Activated naive CD4-positive, alpha-beta T cell treated with anti-CD3 and anti-CD28 coated beads, Interleukin-2, amount 10 ng/mL, durations not matched to agents 7 days and 5 days (primary cell): ENCODE measurements at places on chromosomes 3 and 15.

- DNase-seq, result no peak
These were observed 451.6 kb upstream of the SEMA6D start for GRCh38 chr15:47265686-47266085.

DNA sequence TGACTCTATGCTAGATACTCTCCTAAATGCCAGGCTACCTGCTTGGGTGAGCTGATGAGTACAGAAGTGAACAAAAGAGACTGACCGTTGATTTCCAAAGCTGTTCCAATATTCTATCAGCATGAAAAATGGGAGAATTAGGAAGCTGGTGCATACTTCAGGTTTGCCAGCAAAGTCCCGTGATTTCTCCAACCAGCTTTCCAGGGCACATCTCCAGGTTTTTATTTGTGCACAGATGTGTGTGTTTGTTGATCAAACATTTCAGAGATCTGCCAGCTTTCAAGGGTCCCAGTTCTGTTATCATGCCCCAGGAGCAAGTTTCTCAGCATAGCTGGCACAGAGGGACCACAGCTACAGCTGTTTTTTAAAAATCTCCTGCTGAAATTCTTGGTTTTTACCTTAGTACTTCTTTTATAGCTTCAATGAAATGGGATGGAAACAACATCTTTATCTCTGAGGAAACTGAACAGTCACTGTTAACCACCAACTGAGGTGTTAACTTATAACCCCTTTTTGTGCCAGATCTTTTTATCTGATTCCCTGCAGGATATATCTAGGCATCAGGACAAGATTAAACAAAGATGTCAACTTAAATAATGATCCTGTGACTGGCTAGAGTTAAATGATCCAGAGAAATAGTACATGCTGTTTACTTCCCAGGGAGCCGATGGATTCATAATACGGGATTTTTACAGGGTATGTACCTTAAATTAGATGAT is 380.8 kb downstream of the GRM7 start:
- no peak for DNase-seq

GRCh38 chr15:70526221-70526973 is 237.0 kb downstream of the UACA start:
- no peak for DNase-seq

- no peak for DNase-seq
These were observed 3.1 kb upstream of the HLTF start for GRCh38 chr3:149089395-149089794.

DNA sequence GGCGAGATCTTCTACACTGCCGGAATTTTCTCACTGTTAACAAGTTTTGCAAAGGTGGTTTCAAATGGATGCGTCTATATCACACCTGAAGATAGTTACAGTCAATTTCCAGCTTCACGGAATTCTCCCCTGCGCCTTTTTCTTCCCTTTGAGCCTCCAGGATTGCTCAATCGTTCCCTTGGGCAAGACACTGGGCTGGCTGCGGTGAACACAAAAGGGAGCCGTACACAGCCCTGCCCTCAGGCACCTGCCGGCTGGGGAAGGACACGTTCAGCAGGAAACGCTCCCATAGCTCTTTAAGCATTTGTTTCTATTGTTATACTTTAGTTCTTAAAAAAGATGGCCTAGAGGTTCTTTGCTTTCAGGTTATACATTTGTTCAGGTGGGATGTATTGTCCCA is 85.7 kb downstream of the C3orf70 start:
- no peak for DNase-seq

- DNase-seq, result no peak
These were observed 7.8 kb downstream of the LINGO1 start for GRCh38 chr15:77624868-77625267.

- no peak for DNase-seq
These were observed 321.6 kb upstream of the CHRM5 start for GRCh38 chr15:33646744-33647143.

DNA sequence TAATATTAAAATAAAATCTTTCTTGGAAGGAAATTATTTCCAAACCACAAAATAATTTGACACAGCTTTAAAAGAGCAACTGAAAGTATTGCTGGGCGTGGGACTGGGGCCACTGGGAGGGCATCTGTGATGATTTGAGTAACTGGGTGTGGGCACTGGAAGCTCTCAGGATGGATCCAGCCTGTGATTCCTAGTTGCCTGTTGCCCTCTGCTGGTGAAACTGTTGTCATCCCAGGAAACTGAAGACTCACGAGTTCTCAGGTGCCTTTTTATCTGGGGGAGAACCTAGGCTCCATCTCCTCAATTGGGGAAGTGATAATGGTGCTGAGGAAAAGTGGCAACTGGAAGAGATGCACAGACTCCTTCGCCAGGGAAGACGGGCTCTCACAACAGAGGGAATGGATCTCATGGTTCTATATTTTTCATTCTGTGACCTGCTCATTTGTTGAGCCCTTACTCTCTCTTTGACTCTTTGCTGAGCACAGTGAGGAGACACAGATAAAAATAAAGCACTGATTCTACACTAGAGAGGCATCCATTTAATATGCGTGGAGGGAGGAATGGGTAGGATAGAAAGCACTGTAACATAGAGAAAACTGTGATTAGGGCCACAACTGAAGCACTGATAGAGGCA is 61.6 kb downstream of the TPRG1 start:
- DNase-seq, result peak; percentile 29

- no peak for DNase-seq
These were observed 89.3 kb downstream of the CCNL1 start for GRCh38 chr3:157070678-157070999.

DNA sequence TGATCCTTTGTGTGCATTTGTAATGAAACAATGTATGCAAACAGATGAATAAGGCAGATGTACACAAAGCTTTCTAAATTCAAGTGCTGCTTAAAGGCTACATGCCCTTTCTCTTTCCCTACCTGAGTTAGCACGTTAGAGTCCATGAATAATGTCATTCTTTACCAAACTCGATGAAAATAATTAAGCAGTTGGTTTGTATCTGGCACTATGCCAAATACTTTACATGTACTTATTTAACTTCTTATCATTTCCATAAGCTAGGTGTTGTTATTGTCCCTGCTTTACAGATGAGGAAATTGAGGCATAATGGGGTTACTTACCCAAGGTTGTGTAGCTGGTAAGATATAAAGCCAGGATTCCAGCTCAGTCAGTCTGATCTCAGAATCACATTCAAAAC is 2.4 kb downstream of the GPR171 start:
- DNase-seq, result no peak

GRCh38 chr3:187960820-187961219 is 193.1 kb upstream of the LPP start:
- DNase-seq, result no peak

GRCh38 chr3:171343693-171344092 is 116.5 kb downstream of the TNIK start:
- no peak for DNase-seq
